C1 segment of cervical spinal cord (tissue), 14 donors: ENCODE measurements at places on chromosomes 5 and 9.

DNA sequence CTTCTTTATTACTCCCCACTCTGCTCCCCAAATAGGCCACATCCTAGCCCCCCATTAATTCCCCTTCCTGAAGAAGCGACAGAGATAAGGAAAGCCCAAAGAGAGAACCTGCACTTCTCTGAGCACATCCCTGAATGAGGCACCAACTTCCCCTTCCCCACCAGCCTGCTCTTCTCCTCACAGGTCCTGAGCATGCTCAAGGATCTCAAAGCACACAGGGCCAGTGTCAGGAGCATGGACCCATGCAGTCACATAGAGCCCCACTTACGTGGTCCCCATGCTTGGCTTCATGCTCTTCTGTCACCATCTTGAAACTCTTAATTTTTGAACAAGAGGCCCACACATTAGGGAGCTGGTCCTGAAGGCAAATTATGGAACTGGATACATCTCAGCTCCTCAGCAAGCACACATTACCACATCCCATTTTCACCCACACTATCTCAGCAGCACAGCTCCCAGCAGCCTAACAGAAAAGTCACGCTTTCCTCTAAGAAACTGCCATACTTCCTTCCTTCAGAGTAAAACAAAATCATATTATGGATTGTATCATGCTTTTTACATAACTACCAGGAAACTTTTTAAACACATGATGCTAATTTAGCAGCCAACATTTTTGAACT, 99.8 kb downstream of the NFIB start:
- DNase-seq = no peak

GRCh38 chr9:21852754-21853153, 50.3 kb downstream of the MTAP start:
- no peak for DNase-seq

GRCh38 chr9:131096269-131097125, at the start of gene AIF1L:
Gene AIF1L, plus strand, starts transcription at chr9:131096531. Its CDS starts 99 bp downstream, at chr9:131096630.
- DNase-seq = no peak

GRCh38 chr9:108834959-108835665, 20.7 kb downstream of the ACTL7B start:
- DNase-seq = no peak

DNA sequence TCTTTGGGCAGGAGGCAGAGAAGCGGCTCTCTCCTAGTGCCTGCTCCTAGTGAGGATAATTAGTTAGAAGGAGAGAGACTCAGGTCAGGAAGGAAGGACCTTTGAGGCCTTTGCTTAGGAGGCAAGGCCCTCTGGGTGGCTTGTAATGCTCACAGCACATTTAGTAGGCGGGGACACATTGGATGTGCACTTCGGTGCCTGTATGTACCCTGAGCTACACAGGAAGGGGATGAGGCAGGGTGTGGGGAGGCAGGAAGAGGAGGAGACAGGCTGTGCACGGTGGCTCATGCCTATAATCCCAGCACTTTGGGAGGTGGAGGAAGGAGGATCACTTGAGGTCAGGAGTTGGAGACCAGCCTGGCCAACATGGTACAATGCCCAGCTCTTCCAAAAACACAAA, 7.2 kb upstream of the LCN2 start:
- no peak for DNase-seq

DNA sequence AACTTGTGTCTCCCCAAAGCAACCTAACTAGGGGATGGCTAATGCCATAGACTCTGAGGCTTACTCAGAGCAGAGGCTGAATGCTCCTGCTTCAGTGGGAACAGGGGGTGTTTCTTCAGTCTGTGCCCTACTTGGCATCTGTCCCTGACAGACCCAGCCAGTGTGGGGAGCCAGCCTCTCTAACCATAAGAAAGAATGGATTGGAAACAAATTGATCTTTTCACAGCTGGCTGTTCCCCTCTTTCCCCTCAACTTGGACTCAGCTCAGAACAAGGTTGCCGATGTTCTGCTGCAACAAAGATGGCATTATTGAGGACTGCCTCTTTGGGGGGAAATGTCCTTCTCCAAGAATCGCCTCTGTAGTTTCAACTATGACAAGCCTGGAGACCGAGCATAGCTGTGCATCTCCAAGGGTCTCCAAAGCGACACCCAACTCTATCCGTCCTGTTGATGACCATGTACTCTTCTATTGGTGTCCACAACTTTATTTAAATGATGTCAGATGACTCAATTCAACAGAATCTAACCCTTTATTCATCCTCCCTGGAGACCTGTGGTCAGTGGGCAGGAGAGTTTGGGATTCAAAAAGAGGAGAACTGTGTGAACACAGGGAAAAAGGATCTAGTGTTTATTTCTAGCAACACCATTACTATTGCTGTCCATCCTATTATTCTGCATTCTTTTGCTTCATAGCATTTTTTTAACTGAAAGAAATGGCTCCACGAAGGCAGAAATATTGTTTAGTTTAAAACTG, 24.7 kb upstream of the TNC start:
- peak; percentile 22 for DNase-seq

- DNase-seq = no peak
Measured at GRCh38 chr5:90553711-90554110, 4.9 kb upstream of the ADGRV1 start.

GRCh38 chr9:103755441-103755840, 338.7 kb upstream of the SMC2 start:
- no peak for DNase-seq

- peak; percentile 22 for DNase-seq
Measured at GRCh38 chr5:88144219-88145001, 124.2 kb downstream of the TMEM161B start.

- DNase-seq = peak; percentile 25
Measured at GRCh38 chr5:126460459-126460858, 37.2 kb downstream of the GRAMD2B start.

- no peak for DNase-seq
Measured at GRCh38 chr5:146448783-146449519, 1.8 kb downstream of the TCERG1 start.

DNA sequence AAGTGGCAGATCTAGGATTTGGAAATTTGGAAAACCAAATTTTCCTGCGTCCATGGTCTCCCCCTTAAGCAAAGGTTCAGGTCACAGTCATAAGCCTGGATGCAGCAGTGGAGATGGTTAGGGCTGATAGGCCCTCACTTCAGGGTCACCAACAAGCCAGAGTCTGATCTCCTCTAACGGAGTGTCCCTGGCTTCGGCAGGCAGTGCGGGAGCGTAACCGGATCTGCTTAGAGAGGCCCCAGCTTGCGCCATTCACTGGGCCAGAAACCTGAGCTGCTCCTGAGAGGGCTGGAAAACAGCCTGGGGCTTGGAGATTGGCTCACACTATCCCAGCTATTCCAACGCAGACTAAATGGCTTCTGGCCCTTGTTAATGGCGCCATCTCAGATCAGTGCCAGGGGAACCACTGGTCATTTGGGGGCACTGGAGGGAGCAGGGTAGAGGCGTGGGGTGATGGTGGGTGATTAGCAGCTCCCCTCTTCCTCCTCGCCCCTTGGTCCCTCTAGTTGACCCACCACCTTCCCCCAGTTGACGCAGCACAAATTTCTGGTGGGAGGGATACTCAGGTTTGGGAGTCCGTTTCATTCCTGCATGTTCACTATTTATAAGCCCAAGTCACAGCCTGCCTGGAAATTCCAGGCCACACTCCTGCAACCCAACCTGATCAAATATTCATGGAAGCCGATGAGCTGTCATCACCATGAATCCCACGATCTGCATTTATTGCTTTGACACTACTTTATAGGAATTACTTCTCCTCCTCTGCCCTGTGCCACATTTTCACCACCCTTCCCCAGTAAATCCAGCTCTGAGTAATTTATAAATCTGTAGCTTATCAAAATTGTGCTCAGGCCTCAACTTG, 134.6 kb upstream of the CPEB4 start:
- no peak for DNase-seq

DNA sequence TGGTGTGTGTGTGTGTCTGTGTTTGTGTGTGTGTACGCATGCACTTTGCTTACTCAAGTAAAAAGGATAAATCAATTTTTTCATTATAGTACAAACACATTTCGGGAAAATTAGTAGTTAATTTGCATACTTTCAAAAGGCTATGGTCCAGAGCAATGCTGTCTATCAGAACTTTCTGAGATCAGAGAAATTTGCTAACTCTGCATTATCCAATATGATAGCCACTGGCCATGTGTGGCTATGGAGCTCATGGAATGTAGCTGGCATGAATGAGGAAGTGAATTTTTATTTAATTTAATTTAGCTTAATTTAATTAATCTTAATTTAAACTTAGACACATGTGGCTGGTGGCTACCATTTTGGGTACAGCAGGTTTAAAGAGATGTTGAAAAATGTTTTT, 289.6 kb downstream of the MAT2B start:
- no peak for DNase-seq

DNA sequence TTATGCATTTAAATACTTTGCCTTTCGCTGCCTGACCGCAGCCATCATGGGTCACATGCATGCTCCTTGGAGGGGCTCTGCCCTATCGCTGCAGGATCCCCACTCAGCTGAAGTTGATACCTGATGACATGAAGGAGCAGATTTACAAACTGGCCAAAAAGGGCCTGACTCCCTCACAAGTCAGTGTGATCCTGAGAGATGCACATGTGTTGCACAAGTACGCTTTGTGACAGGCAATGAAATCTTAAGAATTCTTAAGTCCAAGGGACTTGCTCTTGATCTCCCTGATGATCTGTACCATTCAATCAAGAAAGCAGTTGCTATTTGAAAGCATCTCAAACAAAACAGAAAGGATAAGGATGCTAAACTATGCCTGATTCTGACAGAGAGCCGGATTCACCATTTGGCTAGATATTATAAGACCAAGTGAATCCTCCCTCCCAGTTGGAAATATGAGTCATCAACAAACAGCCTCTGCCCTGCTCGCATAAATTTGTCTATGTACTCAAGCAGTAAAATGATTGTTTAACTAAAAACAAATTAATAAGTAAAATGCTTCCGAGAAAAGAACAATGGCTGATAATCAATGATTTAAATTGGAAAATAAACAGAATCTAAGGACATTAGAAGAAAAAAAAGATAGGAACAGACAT, 41.6 kb upstream of the PPP2CA start:
- DNase-seq = no peak

GRCh38 chr9:128555180-128555721, 2.9 kb downstream of the SPTAN1 start:
- no peak for DNase-seq

- no peak for DNase-seq
Measured at GRCh38 chr9:96519787-96520186, 69.8 kb downstream of the HABP4 start.

DNA sequence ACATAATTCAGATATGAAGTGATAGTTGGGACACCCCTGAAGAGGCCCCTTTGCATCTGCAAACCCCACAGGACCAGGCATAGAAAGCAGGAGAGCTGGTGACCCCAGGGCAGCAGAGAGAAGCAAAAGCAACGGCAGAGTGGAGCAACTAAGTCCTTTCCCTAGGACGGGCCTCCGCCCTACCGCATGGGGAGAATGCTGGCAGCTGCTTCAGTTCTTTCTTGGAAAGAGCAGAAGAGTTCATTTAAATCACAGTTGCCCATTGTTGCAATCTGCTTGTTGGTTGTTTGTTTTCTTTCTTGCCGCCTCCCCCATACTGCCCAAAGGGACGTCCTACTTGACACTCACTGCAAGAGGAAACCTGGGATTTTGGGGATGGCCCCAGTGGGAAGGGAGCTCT, 126.2 kb downstream of the ADAMTS16 start:
- DNase-seq = no peak

- DNase-seq = no peak
Measured at GRCh38 chr5:99033014-99033900, 104.5 kb upstream of the CHD1 start.

GRCh38 chr5:3278643-3279042, 317.0 kb upstream of the IRX1 start:
- no peak for DNase-seq

DNA sequence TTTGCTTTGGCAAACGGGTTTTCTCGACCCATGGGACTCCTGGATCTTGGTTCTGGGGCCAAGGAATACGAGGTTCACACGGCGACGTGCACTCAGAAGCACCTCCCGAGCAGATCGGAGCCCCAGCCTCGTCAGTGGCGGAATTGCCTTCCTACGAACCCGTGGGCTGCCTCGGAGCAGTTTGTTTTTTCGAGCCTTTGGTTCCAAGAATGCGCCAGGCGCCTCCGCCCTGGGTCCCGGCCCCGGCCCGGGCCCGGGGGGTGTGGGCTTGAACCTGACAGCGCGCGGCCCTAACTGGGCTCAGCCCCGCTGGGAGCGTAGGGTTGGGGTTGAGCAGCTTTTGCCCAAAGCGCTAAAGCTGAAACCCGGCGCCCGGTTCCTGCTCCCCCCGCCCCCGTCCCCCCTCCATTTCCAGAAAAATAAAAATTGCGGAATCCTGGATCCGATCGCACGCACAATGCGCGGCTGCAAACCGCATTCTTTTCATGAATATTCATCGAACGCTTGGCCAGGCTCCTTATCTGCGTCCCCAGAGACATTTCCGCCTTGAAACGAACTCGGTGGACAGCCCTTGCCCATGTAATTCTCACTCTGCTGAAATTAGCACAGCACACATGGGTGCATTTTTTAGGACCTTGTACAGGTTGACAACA, 1.0 kb downstream of the BASP1 start:
- DNase-seq = peak; percentile 84

GRCh38 chr9:81892440-81892839, 35.8 kb upstream of the SPATA31D4 start:
- DNase-seq = no peak

DNA sequence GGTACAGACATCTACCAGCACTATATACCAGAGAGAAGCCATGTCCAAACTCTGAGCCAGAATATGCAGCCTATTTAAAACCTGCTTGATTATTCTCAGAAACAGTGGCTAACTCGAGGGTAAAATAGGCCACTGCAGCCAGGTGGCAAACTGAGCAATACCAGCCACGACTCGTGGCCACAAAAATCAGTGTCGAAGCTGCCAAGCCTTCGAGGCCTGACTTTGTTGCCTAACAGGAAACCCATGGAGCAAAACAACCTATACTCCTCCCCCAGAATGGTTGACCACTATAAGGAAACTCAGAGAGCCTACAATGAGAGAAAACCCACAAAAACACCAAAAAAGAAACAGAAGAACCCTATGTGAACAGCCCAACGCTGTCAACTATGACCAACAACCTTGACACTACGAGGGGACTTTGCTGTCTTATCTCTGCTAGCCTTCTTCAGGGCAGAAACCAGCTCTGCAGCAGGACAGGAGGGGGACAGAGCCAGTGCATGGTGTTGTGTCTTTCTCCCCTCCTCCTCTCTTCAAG, 133.8 kb downstream of the TMEM174 start:
- DNase-seq = no peak

DNA sequence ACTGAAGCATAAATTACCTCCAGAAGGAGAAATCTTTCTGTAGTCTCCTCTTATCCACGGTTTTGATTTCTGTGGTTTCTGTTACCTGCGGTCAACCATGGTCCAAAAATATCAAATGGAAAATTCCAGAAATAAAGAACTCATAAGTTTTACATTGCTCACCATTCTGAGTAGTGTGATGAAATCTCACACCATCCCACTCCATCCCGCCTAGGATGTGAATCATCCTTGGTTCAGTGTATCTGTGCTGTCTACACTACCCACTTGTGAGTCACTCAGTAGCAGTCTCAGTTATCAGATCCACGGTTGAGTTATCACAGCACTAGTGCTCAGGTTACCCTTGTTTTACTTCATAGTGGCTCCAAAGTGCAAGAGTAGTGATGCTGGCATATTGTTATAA, 371.2 kb downstream of the NFIB start:
- no peak for DNase-seq

- no peak for DNase-seq
Measured at GRCh38 chr9:100724886-100725285, 147.0 kb downstream of the CAVIN4 start.

GRCh38 chr9:129944506-129945116, 98.4 kb downstream of the FNBP1 start:
- DNase-seq = no peak
